ENCODE measurements at places on chromosomes 3 and 15. TPM values are rescaled to one million over a fixed set of nuclear protein-coding genes. Genes with fewer than 3 reads are reported as not detected.

DNA sequence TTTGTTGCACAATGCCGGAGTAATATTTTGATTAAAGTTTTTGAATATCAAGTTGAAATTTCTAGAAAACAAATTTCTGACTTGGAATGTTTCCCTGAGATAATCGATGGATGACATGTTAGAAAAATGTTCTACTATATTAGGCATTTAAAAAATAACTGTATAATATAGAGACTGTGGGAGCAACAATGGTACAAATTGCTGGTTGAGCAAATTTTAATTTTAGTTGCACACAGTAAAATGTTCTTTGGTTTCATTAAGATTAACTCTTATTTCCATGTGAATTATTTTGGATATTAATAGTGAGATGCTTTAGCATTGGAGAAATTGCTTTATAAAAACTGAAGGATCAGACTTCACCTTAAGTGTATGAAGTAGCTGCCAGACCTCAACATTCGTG, 9.3 kb downstream of the USP3 start:
- no peak for DNase-seq

DNA sequence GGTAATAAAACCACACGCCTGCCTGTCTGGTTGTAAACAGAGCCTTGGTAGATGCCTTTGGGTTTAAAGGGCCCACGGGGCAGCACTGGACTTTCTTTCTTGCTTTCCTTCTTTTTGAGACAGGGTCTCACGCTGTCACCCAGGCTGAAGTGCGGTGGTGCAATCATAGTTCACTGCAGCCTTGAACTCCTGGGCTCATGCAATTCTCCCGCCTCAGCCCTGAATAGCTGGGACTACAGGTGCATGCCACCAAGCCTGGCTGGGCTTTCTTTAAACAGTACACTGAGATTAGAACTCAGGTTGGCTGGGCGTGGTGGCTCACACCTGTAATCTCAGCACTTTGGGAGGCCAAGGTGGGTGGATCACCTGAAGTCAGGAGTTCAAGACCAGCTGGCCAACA, 42.2 kb downstream of the POC1A start:
- DNase-seq = no peak

The TASOR gene
- total RNA-seq = 54.5 TPM

The CCNB2 gene
- 74.1 TPM for total RNA-seq

GRCh38 chr3:149145356-149145755, 15.9 kb downstream of the HPS3 start:
- no peak for DNase-seq

DNA sequence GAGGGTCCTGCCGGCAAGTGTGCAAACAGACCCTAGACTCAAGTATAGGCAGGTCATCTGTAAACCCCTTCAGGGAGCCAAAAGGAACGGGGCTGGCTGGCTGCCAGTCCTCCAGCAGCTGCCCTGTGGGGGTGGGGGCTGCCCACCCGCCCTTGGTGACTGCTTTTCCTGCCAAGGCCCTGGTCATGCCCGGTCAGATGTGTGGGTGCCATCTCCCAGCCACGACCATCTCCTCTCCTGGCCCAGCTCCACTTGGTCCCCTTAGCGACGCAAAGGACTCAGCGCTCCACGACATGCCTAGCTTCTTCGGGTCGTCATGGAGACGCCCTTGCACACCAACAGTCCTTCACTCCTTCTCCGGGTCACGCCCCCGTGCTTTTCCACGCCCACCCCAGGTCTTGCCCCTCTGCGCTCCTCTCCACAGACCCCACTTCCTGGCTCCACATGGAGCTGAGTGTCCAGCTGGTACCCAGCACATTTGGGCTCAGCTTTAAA, 2.4 kb downstream of the MUC4 start:
- no peak for DNase-seq

GRCh38 chr15:59260090-59260489, 53.4 kb downstream of the LDHAL6B start:
- no peak for DNase-seq

DNA sequence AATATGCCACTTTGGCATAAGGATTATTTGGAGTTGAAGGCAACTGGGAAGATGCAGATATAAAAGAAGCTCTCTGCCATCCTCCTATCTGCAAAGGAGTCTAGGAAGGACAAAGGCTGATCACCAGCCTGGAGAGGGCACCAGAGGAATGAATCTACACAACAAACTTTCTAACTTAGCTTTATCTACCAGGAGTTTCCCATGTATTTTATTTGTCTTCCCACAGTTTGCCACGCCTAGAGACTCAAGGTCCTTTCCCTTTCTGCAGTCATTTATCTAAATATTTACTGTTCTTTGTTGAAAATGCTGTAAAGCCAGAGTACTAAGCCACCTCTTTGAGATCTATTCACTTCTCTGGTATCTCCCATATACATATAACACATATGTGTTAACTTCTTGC, 32.2 kb downstream of the GPR176 start:
- DNase-seq = no peak

DNA sequence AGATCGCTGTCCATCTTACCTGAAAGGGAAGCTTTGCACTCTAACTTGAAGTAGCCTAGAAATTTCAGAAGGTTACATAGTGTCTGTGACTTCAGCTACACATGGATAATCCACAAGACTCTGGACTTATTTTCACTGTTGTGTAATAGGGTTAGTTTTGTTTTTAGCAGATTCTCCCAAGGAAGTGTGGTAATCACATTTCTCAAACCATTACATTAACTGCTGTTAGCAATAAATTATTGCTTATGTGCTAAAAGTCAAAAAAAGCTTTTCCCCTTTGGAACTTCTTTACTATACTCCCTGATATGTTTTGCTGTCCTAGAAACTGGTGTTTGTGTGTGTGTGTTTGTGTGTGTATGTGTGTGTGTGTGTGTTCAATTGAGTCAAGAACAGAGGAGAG, 351.8 kb upstream of the TPRG1 start:
- no peak for DNase-seq

DNA sequence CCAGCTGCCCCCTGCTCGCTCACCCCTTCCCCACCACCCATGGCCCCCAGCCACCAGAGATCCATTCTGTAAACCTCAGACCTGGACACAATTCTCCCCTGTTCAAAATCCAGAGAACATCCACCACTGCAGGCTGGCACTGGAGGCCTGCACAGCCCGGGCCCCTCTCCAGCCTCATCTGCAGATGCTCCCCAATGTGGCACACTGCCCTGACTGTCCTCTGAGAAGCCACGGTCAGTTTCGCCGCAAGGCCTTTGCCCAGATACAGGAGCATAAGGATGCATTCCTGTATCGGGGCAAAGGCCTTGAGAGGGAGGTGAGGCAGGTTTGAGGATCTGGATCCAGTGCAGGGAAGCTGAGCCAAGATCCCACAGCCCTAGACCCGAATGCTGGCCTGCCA, 175.4 kb upstream of the LINGO1 start:
- no peak for DNase-seq

GRCh38 chr15:62940755-62941361, 101.7 kb upstream of the TPM1 start:
- no peak for DNase-seq

The MEIS2 gene
- 33.4 TPM for total RNA-seq

DNA sequence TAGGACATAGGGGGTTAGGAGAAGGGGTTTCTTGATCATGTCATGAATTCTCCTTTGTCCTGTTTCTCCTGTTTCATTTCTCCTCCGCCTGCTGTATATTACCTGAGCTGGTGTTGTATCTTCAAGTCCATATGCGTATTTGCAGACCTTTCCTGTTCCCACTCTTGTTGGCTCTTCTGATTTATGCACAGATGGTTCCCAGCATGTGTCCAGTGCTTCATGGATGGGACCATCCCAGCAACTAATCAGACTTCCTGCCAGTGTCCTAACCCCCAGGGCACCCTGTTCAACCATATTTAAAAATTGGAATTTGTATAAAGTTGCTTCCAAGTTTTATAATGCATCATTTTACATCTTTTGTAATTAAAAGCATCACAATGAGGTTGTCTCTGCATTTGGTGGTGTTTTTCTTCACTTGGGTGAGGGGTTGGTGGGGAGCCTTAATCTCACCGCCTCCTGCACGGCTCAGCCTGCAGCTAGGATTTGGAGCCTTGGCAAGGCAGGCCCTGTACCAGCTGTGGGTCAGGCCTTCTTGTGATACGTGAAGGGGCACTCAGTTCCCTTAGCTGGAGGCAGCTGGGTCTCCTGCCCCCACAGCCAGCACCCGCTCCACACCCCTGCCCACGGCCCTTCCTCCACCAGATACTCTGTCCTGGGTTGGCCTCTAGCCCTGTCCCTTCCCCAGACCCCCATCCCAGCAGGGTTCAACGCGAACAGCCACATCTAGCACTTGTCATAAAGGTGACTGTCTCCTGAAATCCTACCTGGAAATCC, 72.0 kb upstream of the BLM start:
- no peak for DNase-seq

All from GM12878 (cell line).